ENCODE measurements at places on chromosomes 7 and 10. TPM values are rescaled to one million over a fixed set of nuclear protein-coding genes. Genes with fewer than 3 reads are reported as not detected.

LOXL4 gene
- 52.6 TPM for total RNA-seq

DNA sequence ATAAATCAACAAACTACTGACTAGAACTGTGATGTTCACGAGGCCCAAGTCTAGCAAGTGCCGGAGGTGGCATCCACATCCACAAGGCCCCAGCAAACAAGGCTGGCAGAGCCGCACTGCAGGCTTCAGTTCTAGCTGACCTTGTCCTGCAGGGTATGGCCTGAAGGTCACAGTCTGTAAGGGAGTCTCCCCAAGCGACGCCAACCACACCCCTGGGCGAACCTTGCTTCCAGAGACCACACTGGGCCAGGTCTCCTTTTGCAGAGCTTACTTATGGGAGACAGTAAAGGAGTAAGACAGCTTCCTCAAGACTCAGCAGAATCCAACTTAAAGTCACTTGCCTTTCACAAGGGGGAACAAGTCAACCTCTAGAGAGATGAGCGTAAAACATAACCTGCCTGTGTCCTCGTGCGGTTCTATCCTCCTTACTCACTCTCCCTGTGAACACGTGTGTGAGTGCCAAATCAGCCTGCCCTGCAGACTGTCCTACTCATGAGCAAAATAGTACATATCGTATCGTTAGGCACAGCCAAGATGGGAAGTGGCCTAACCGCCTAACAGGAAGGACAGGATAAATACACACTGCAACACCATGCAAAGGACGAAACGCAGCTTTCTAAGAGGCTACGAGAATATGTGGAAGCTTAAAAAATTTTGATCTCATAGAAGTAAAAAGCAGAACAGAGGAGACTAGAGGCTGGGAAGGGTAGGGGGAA is 22.7 kb downstream of the FAM53B start:
- no peak for DNase-seq

GRCh38 chr10:9957351-9957750 is 1060.3 kb upstream of the CELF2 start:
- DNase-seq, result peak; percentile 14

- no peak for DNase-seq
These were observed 9.7 kb downstream of the ZNF467 start for GRCh38 chr7:149763563-149764240.

CARD11 gene
- total RNA-seq, result not detected

DNA sequence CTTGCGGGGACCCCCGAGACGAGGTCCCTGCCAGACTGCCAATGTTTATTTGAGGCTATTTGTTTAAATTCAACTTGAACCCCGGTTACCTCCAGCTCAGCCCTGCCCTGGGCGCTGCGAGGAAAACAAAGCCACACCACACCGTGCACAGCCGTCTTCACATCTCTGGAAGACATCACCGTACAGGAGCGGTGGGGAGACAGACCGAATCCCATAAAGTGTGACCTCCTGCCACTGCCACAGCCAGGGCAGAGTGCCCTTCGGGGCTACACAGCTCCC is 40.0 kb downstream of the PRKAG2 start:
- no peak for DNase-seq

DNA sequence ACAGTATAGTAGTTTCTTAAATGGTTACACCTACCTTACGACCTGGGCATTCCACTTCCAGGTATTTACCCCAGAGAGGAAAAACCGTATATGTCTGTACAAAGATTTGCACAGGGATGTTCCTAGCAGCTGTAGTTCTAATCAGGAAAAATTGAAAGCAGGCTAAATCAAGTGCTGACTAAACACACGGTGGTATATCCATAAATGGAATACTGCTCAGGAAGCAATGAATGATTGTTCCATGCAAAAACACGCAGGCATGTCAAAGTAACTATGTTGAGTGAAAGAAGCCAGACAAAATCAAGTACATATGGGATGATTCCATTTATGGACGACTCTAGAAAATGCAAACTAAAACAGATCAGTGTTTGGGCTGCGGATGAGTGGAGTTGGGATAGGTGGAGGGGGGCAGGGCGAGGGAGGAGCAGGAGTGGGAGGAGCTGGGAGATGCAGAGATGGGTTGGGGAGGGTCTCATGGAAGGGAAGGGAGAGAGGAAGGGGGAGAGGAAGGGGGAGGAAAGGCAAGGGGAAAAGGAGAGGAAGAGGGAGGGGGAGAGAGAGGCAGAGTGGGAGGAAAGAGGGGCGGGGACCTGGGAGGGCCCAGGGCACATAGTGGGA is 484 bp upstream of the MSRB2 start:
- no peak for DNase-seq

GRCh38 chr7:116227678-116228239 is 17.4 kb downstream of the TES start:
- DNase-seq, result peak; percentile 85

- no peak for DNase-seq
These were observed 1.5 kb upstream of the PRPF18 start for GRCh38 chr10:13585195-13585751.

DNA sequence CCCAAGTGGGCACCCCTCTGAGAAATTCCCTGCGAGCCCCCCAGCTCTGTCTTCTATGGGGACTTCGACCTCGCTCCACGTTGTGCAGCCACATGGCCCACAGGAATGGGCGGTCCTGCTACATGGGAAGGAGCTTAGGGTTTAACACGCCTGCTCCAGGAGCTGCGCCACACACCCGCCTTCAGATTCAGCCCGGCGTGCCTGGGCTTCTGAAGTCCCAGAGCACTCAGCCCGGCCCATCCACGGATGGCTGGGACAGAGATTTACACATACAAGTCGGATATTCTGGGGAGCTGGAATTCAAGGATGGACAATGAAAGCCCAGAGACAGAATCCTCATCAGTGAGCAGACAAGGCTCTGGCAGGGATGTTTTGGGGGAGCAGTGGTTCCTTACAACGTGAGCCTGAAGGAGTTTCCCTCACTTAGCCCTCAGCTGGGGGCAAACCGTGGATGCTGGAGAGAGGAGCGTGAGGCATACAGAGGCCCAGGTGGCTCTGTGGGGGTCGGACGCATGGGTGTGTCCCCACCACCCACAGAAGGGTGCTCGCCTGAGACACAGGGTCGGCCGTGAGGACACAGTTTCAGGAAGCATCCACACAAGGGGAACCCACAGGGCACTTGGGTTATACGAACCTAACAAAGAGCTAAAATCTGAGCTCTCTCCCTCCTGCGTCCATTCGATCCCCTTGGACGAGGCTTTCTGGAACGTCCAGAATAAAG is 372.9 kb downstream of the DNAJB6 start:
- no peak for DNase-seq

OR6V1 gene
- not detected for total RNA-seq

PIP gene
- not detected for total RNA-seq

DNA sequence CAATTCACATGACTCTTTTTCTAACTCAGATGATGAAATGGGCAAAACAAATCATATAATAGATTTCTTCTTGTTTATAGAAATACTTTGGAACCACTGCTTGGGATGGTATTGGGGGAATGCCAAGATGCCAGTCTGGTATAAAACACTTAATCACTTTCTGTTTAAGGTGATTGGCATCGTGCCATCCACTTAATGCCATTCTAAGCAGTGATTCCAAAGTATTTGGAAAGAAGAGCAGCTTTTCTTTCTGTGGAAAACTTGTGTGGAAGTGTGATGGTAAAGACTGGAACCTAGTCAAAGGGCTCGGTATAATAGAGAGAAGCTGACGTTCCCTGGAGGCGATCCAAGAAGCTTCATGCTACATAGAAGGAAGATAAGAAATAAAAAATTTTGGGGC is 120.6 kb downstream of the TMEM26 start:
- DNase-seq, result no peak

DNA sequence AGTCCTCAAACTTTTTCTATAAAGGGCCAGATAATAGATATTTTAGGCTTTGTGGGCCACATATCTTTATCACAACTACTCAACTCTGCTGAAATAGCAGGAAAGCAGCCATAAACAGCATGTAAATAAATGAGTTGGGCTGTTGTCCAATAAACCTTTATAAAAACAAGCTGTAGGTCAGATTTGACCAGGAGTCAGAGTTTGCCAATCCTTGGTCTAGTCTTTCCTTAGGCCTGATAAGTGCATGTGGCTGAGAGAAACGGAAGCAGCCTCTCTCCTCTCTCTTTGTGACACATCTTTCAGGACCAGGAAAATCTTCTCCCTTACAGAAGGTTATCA is 724.5 kb downstream of the GRID1 start:
- peak; percentile 34 for DNase-seq

- no peak for DNase-seq
These were observed 145.0 kb upstream of the GHITM start for GRCh38 chr10:83994325-83994724.
